ENCODE measurements at places on chromosomes 11 and 22.

DNA sequence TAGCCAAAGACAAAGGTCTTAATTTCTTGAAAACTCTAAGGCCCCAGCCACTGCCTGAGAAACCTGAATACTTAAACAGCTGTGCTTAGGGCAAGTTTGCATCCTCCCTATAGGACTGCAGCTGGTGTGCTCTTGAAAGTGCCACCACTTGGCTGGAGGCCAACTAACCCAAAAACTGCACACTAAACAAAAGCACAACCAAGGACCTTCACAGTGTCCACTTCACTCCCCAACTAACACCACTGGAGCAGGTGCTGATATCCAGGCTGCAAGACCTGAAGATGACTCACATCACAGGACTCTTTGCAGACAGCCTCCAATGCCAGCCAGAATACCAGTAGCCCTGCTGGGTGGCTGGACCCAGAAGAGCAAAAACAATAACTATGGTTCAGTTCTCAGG, 357.7 kb upstream of the ARHGAP42 start:
- DNase-seq = no peak

- DNase-seq = no peak
Measured at GRCh38 chr22:35838855-35839576, 121.3 kb downstream of the APOL5 start.

GRCh38 chr11:92865352-92865751, 104.1 kb upstream of the MTNR1B start:
- DNase-seq = peak; percentile 69

DNA sequence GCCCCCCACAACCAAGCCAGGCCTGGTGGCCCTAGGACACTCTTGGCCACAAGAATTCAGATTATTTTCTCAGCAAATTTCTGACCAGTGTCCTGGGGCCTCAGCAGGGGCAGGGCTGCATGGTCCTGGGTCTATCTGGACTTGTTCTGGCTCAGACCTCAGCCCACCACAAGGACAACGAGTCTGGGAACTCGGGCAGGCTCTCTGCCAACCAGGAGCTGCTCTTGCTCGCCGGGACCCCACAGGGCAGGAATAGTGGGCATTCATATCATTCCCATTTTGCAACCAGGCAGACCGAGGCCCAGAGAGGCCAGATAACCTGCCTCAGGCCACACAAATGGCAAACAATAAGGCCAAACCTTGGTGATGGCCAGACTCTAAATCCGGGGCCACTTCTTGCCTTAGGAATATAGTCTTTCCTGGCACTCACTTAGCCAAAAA, 75.4 kb upstream of the WNT7B start:
- no peak for DNase-seq

- DNase-seq = no peak
Measured at GRCh38 chr11:13143486-13144297, 133.9 kb upstream of the BMAL1 start.

DNA sequence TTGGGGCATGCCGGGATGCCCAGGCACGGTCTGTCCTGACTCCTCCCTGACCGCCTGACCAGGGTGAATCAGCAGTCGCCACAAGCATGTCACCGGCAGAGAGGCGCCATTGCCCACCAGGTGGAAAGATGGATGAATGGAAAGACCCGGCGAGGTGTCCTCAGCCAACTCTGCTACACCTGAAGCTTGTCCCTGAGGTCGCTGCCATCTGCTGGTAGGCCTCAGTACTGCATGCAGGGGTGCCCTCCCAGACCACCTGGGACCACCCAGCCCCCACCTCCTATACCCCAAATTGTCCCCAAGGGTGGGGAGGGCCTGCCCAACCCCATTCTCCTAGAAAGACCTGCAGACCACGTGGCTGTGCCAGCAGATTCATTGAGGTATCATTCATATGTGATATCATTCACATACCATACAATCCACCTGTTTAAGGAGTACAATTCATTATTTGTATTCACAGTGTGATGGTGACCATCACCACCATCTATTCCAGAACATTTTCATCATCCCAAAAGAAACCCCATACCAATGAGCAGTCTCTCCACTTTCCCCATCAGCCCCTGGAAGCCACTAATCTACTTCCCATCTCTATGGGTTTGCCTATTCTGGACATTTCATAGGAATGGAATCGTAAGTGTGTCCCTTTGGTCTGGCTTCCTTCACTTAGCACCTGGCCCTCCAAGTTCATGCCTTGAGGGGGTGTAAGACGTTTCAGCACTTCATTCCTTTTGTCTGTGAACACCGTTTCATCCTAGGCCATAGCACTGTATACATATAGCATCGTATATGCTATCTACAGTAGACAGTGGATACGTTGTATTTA, 17.5 kb downstream of the FGF3 start:
- no peak for DNase-seq

GRCh38 chr11:124160986-124161385, 22.2 kb upstream of the OR10D3 start:
- DNase-seq = no peak

Data from psoas muscle (tissue), 8 donors.